ENCODE measurements at places on chromosomes 6 and 20.

DNA sequence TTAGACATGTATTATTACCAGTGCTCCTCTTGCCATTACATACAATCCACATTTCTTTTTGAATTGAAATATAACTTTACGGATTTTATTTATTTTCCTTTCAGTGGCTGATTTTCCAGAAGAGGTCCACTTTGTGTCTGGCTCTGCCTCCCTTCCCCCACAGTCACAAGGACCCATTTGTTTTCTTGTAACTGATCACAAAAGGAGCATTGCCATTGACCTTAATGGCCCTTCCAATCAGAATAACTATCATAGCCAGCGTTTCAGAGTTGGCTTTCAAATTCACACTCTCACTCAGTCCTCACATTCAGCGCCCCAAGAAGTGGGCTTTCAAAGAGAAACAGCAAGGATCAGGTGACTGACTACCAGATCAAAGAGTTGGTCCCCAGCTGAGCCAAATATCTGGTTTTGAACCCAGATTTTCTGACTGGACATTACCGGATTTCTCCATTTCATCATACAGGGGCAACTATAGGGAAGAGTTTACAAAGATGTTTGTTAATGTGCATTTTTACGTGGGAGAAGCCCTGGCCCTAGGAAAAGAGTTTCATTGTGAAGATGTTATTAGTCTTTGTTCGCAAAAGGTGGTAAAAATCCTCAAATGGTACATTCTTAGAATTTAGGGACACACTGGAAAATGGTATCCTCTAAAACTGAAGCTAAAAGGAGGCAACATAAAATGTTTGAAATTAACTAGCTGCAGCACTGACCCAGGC lies 2.0 kb upstream of the SLC22A23 start:
- DNase-seq, result no peak
- peaks cover 4% of the 10 kb centered on the region for H3K4me1 ChIP-seq
- no peaks in the 10 kb centered on the region for H3K36me3 ChIP-seq
- H3K27ac ChIP-seq, result no peak overlapping the region
- H3K27me3 ChIP-seq, result peaks cover 32% of the 10 kb centered on the region

- H3K27ac ChIP-seq, result no peak overlapping the region
- no peaks in the 10 kb centered on the region for H3K27me3 ChIP-seq
- no peaks in the 10 kb centered on the region for H3K4me1 ChIP-seq
- DNase-seq, result no peak
Observed at GRCh38 chr6:169085466-169085865, 168.2 kb downstream of the THBS2 start.

DNA sequence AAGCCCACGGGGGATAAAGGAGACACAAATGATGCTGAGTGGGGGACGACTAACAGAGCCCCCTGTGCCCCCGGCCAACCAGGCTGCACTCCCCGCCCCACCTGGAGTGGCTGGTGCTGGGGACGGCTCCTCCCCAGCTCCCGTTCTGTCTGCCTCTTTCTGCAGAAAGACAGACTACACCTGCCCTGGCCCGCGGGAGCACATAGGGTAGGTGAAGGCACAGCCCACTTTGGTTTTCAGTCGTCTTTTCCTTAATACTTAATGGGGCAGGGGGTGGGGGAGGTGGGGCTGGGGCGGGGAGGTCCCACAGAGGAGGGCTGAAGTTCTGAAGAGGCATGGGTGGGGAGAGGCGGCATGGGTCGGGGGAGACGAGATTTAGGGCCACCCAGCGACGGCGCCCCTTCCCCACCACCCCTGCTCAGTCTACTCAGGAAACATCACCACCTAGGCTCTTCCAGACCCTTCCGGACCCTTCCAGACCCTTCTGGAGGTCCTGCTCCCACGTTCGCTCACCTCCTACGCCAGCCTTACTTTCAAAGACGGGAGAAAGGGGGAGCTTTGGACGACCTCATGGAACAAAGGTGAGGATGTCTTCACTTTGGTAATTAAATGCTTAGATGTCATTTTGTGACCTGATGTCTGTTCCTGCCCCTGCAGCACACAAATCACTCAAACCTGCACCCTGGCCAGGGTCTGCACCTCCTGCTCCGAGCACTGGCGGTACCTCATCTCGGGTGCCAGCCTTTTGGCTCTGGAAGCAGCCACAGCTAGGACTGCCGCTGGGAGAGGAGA lies 21.2 kb upstream of the FRMD1 start:
- H3K4me1 ChIP-seq, result no peaks in the 10 kb centered on the region
- H3K4me3 ChIP-seq, result no peak overlapping the region
- no peak for DNase-seq

- peaks cover 2% of the 10 kb centered on the region for H3K27me3 ChIP-seq
- peaks cover 95% of the 10 kb centered on the region for H3K4me1 ChIP-seq
- peak; percentile 64 for DNase-seq
- H3K27ac ChIP-seq, result peak overlapping the region; percentile 99
Observed at GRCh38 chr6:30814146-30815040, 69.9 kb upstream of the DDR1 start.

DNA sequence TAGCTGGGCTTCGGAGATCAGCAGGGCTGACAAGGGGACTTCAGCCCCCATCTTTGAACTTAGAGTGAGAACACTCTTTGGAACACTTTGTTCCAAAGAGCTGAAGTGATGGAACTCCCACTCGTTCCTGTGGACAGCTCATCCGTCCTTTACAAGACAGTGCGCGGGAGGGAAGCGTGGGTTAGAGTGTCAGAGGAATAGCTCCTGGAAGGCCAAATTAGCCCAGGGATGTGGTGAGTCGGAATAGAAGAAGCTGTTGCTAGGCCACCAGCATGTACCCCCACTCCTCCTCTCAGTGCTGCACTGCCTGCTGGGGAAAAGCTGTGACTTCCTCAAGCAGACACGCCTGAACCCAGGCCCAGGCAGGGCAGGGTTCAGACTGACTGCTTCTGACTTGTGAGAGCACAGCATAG lies 1.7 kb downstream of the SDCBP2 start:
- no peak for DNase-seq
- peaks cover 14% of the 10 kb centered on the region for H3K36me3 ChIP-seq
- H3K4me1 ChIP-seq, result peaks cover 37% of the 10 kb centered on the region

- no peak overlapping the region for H3K27ac ChIP-seq
- H3K36me3 ChIP-seq, result no peaks in the 10 kb centered on the region
- H3K4me1 ChIP-seq, result peaks cover 19% of the 10 kb centered on the region
Observed at GRCh38 chr6:27838945-27839625, 73.1 kb downstream of the OR2B2 start.

DNA sequence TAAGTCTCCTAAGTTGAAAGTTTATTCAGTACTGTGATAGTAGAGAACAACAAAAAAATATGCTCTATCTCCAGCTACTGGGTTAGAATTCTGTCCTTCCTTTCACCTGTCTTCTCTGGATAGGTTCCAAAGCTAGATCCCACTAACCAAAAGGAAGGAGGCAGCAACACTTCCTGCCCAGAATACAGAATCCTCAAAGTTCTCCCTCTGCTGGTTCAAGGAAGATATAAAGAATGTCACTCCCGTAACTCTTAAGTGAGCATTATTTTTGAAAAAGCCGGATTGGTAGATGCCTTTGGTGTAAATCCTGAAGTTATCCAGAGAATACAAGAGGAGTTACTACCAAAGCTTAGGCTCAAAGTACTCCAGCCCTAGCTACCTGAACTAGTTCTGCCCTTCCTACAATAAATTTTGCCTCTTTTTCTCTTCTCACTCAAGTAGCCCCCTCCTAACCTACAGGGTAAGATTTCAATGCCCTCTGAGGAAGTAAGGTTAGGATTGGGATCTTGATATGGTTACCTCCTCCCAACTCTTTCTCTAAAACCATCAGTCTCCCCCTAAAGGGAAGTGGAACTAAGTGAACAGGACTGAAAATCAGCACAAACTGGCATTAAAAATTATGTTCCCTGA lies 26.0 kb upstream of the CRIP3 start:
- H3K27me3 ChIP-seq, result no peaks in the 10 kb centered on the region
- no peak overlapping the region for H3K4me3 ChIP-seq
- no peak overlapping the region for H3K27ac ChIP-seq
- peaks cover 3% of the 10 kb centered on the region for H3K36me3 ChIP-seq
- no peak for DNase-seq

DNA sequence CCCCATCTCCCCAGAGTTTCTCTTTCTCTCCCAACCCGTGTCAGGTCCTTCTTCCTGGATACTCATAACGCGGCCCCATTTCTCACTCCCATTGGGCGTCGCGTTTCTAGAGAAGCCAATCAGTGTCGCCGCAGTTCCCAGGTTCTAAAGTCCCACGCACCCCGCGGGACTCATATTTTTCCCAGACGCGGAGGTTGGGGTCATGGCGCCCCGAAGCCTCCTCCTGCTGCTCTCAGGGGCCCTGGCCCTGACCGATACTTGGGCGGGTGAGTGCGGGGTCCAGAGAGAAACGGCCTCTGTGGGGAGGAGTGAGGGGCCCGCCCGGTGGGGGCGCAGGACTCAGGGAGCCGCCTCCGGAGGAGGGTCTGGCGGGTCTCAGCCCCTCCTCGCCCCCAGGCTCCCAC lies at the start of gene HLA-F:
TSS of gene HLA-F (plus strand) at position 173 of the 404 bp plus-strand sequence. CDS start at position 203, 30 bp downstream.
- H3K4me1 ChIP-seq, result peaks cover 52% of the 10 kb centered on the region
- H3K27ac ChIP-seq, result peak within 1 kb of the TSS; percentile 93
- H3K36me3 ChIP-seq, result peaks cover 41% of the 10 kb centered on the region
- DNase-seq, result no peak

DNA sequence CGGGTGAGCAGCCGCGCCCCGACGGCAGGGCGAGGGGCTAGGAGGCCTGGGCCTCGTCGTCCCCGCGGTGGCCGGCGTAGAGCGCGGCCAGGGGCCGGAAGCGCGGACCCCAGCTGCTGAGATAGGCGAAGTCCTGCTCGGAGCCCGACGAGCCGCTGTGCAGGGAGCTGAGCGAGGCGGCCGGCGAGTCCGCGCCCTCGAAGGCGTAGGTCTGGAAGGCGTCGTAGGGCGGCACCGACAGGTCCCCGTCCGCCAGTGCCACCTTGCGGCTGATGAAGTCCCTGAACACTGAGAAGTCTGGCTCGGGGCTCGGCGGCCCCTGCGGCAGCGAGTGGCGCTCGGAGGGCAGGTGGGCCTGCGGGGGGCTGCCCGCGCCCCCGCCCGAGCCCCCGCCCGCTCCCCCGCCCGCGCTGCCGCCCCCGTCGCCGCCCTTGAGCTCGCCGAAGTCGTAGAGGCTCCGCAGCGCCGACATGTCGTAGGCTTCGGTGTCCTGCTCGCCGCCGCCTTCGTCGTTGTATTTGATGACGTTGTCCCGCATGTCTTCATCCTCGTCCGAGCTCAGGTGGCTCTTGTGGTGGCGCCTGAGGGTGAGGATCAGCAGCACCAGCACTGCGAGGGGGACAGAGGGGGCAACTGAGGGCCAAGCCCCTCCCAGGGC lies 56.5 kb downstream of the CD40 start:
- no peak overlapping the region for H3K27ac ChIP-seq
- H3K27me3 ChIP-seq, result peaks cover 50% of the 10 kb centered on the region
- H3K4me3 ChIP-seq, result no peak overlapping the region

- H3K27ac ChIP-seq, result no peak overlapping the region
- no peak overlapping the region for H3K4me3 ChIP-seq
- H3K27me3 ChIP-seq, result peaks cover 36% of the 10 kb centered on the region
- peaks cover 4% of the 10 kb centered on the region for H3K4me1 ChIP-seq
- H3K36me3 ChIP-seq, result no peaks in the 10 kb centered on the region
Observed at GRCh38 chr6:41411961-41412360, 76.6 kb downstream of the NCR2 start.

GRCh38 chr6:25343984-25344383 lies 64.8 kb downstream of the CARMIL1 start:
- H3K4me1 ChIP-seq, result peaks cover 9% of the 10 kb centered on the region
- H3K36me3 ChIP-seq, result no peaks in the 10 kb centered on the region
- H3K27ac ChIP-seq, result no peak overlapping the region
- DNase-seq, result no peak
- H3K27me3 ChIP-seq, result no peaks in the 10 kb centered on the region
- no peak overlapping the region for H3K4me3 ChIP-seq

DNA sequence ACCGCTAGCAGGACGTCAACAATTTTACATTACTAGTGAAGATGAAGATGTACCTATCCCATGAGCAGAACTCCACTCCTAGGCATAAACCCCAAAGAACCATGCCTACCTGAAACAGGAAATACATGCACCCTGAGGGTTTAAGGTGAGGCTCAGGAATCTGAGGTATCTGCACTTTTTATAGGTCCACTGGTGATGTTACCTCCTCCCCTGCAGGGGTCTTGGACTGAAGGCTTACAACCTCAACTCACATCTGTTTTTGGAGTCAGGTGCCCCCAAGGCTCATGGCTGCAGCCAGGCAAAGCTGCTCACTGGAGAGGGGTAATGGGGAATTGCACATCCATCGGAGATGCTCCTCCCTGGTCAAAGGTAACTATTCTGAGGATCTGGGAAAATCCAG lies 132.5 kb upstream of the TRAF3IP2 start:
- H3K27me3 ChIP-seq, result no peaks in the 10 kb centered on the region
- no peak overlapping the region for H3K4me3 ChIP-seq
- peaks cover 98% of the 10 kb centered on the region for H3K4me1 ChIP-seq
- peak overlapping the region; percentile 50 for H3K27ac ChIP-seq

DNA sequence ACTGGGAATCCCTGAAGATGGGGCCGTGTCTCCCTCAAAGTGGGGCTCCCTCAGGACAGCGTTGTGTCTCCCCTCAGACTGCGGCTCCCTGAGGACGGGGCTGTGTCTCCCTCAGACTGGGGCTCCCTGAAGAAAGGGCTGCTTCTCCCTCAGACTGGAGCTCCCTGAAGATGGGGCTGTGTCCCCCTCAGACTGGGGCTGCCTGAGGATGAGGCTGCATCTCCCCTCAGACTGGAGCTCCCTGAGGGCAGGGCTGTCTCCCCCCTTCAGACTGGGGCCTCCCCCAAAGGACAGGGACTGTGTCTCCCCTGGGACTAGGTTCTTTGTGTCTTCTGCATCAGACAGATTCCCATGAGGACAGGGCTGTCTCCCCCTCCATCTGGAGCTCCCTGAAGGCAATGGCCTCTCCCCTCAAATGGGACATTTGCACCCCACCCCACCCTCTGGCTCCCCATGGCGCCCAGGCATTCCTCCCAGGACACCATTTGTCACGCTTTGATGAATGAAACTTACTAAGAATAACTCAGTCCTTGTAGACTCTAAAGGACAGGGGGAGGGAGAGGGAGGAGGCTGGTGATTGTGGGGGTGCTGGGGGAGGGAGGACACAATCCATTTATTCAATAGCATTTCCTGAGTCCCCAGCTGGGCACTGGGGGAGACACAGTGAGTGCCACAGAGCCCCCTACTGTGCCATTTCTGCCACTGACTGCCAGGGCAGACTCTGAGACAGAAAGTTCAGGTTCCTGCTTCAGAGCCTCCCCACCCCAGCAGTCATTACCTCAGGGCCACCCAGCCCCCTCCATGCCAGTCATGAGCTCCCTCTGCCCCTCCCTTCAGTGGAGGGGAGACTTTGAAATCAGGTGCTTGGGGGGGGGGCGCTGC lies 122.4 kb downstream of the MRPL14 start:
- H3K4me1 ChIP-seq, result peaks cover 25% of the 10 kb centered on the region
- H3K4me3 ChIP-seq, result no peak overlapping the region
- H3K27me3 ChIP-seq, result peaks cover 48% of the 10 kb centered on the region
- no peak for DNase-seq
- no peaks in the 10 kb centered on the region for H3K36me3 ChIP-seq
- no peak overlapping the region for H3K27ac ChIP-seq

All from activated naive CD8-positive, alpha-beta T cell treated with anti-CD3 and anti-CD28 coated beads, Interleukin-2, amount 50 U/mL, for 24 hours (primary cell).